ENCODE measurements at places on chromosomes 3 and 15.

DNA sequence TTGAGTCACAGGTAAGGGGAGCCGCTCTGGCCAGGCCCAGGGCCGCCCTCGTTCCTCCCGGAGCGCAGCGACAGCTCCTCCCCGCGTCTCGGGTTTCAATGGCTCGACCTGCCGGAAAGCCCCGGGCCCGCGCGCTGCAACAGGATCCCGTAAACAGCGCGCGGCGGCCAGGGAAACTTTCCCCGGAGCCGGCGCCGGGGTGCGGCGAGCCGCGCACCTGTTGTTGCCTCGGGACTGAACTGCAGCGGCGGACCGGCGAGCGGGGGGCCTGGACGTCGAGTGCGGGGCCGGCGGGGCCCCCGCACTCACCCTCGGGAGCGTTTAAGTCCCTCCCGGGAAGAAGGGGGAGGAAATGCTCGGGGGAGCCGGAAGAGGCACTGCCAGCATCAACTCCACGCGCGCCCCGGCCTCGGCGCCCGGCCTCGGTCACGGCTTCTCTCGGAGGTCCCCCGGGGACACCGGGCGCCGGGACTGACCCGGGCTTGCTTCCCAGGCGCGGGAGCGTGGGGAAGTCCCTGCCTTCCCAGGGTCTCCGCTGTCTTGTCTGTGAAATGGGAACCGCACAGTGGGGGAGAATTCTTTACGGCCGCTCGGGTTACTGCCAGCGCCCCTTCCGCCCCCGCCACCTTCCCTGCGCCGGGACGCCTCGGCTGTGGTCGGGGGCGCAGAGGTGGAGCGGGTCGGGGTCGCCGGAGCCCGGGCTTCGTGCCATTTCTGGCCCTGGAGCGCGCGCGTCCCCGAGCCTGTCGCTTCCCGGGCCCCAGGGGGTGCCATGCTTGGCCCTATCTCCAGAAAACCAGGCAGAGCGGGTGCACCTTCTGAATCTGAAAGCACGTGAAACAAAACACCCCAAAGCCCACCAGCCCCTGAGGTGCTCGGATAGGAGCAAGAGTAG is 7.5 kb upstream of the PGPEP1L start:
- DNase-seq = peak; percentile 58

DNA sequence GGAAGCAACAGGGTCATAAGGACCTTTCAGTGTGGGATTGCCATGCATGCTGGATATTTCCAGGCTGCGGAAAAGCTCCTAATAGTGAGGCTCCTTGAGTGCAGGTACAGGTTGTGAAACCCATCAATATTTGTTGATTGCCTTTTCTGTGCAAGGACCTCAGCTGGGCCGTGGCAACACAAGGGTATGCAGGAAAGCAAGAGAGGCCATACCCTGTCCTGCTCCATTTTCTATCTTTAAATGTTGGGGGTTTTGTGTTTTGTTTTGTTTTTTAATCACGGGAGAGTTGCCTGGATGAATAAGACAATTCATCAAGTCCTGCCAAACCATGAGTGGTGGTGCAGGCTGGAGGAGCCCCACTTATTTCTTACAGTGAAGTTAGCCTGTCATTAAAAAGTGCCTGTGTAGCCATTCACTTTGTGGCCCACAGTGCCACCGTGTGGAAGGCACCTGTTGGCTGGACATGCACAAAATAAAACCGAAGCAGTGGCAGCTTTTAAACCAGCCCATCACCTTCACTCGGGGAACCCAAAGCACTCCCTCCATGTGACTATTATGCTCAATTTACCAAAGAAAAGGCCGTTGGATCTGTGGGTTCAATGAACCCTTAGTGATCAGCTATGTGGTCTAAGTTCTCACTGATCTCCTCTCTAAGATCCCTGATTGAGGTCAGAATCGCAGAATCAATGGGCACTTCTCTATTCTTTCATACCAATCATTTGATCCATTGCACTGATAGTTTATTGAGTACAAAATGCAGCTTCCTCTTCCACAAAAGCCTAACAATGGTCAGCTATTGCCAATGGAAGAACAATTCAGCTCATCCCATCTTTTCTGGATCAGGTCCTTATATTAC is 42.2 kb downstream of the CLDN18 start:
- peak; percentile 60 for DNase-seq

DNA sequence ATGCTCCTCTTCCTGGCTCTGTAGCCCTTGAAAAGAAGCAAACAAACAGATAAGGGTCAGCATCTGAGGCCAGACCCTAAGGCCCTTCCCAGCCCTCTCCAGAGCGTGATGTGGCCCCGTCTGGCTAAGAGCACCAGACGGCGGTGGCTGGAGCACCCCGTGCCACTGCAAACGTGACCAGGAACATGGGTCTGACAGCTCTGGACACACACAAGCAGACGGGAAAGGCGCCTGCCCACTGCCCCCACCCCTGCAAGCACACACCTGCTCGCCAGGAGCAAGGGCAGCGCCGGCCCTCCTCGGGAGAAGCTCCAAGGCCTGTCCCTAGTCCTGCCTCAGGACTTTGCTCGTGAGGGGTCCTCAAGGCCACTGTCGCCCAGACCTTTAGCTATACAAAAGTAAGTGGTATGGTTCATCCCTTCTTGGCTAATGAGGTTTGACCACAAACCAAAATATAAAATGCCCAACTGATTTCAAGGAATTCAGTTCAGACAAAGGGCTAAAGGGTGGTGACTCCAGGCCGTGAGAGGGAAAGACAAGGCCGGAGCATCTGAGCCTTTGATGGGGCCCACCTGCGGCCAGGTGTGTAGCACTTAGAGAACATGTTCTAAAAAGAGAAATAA is 90.4 kb downstream of the XXYLT1 start:
- DNase-seq = no peak

DNA sequence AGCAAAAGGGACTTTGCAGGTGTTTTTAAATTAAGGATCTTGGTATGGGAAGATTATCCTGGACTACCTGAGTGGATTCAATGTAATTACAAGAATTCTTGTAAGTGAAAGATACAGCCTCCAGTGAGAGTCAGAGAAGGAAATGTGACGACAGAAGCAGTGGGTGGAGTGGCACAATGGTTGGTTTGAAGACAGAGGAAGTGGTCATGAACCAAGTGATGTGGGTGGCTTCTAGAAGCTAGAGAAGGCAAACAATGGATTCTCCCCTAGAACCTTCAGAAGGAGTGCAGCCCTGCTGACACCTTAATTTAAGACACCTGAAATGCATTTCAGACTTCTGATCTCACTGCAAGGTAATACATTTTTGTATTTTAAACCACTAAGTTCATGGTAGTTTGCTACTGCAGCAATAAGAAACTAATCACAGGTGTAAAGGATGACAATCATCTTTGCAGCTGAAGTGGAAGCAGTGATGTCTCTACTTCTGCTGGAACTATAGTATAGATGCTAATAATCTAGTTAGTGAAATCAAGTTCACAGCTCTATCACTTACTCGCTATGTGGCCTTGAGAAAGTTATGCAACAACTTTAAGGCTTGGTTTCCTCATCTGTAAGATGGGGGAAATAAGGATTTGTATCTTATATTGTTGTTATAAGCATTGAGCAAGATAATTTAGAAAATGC is 403.4 kb upstream of the SUCLG2 start:
- DNase-seq = no peak

DNA sequence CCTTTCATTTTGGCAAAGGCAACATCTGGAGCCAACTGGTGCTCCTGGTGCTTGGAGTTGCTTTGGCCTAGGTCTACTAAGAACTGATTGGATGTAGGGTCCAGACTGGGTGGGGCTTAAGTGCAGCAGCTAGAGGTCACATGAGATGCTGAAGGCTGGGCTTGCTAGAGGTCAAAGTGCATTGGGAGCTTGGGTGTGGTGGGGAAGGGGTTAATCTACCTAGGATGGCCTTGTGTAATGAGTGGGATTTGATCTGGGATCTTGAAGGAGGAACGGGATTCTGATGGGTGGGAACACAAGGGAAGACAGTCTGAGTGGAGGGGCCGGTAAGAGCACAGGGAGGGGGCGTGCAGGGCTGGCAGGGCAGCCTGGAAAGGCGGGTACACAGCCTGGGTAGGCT is 125.5 kb downstream of the RAB11A start:
- no peak for DNase-seq

DNA sequence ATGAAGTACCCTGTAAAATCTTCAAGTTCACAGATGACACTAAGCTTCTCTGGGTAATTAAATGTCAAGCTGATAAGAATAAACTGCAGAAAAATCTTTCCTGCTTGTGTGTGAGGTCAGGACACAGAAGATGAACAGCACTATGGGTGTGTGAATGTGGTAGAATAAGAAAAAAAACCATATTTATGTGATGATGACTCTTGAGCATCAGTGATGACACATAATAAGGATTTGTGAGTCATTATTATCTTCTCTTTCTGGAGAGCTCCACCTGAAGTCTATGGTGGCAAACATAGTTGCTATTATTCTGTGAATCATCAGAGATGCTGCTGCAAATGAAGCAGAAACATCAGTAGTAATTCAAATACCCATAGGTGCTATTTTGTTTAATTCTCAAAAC is 422.4 kb downstream of the DIPK2A start:
- peak; percentile 8 for DNase-seq

DNA sequence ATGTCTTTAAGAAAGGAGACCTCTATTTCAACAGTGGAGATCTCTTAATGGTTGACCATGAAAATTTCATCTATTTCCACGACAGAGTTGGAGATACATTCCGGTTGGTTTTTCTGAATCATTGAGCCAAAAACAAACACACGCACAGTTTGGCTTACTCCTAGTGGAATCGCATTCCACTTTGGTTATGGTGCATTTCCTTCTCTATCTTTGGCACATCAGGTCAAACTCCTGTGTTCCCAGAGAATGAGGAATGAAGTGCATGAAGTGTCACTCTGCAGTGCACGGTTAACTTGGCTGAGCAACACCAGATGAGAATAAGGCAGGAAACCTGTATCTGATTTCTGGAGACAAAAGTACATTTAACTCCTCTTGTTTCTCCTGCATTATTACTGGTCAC is 38.5 kb downstream of the HDC start:
- DNase-seq = peak; percentile 88

- peak; percentile 51 for DNase-seq
These were observed 46.9 kb downstream of the WNT5A start for GRCh38 chr3:55440104-55440708.

- no peak for DNase-seq
These were observed 95.5 kb downstream of the GABRG3 start for GRCh38 chr15:27066446-27066845.
